Psoas muscle (tissue), 8 donors: ENCODE measurements at places on chromosomes 7 and 10. TPM values are rescaled to one million over a fixed set of nuclear protein-coding genes. Genes with fewer than 3 reads are reported as not detected.

The SUN3 gene
- total RNA-seq: 0.54 TPM

The LHFPL3 gene
- total RNA-seq: not detected

GRCh38 chr7:28362812-28363211 lies 49.5 kb upstream of the CREB5 start:
- no peak for DNase-seq

DNA sequence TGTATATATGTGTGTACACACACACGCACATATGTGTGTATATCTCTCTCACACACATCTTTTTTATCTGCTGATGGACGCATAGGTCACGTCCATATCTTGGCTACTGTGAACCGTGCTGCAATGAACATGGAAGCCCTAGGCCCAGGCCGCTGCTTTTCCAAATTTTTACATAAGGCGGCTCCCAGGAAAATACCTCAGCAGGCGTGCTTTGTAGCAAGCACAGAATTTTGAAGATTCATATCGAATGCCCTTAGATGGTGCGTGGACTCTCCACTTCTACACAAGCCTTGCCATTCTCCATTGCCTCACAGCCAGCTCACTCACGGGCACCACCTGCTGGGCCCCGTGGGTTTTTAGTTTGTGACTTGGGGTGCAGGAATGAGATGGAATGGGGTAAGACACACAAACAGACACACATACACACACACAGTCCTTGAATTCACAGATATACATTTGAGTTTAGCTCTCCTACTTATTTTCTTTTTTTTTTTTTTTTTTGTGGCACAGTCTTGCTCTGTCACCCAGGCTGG lies 57.9 kb upstream of the RNF32 start:
- DNase-seq: no peak

The OR2A1 gene
- not detected for total RNA-seq

The ZDHHC4 gene
- 60.1 TPM for total RNA-seq

DNA sequence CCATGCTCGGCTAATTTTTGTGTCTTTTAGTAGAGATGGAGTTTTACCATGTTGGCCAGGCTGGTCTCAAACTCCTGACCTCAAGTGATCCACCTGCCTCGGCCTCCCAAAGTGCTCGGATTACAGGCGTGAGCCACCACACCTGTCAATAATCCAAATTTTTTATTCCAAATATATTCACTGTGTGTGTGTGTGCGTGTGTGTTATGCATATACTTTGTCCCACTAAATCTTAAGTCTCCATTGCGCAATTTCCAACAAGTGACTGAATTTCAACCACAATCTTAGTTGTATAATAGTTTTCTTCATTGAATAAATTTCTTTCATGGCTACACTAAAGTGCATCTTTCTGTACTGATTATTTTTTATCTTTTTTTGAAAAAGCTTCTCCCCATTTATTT lies 2.7 kb downstream of the KRIT1 start:
- DNase-seq: no peak

The IFIT1B gene
- total RNA-seq: not detected

GRCh38 chr7:157409753-157410727 lies 73.2 kb downstream of the DNAJB6 start:
- DNase-seq: peak; percentile 32

- DNase-seq: no peak
These were observed 18.8 kb downstream of the NUDT1 start for GRCh38 chr7:2260820-2261219.

DNA sequence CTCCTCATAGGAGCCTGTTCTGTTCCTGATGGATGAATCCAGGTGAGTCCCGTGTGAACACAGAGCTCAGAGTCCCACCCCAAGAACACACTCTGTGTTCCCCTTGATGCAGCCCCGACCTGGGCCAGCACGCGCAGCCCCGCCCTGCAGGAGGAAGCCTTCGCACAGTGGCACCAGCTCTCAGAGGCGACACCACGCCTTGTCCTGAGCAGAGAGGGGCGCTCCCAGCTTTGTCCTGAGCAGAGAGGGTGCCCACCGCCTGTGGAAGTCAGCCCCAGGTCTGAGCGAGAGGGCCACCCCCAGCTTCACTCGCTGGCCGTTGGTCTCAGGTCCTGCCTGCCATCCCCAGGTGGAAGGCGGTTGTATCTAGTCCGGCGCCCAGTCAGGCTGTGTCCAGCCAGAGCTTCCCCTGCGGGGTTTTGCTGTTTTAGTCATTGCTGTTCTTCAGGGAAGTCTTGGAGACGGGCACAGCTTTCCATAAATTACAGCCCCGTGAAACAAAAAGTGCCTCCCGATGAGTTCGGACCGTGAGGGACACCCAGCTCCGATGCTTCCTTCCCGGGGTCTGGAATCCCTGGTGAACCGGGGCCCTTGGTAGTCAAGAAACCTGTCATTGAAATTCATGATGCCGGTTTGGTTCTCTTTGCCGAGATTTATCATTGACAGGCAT lies 43.6 kb downstream of the NKX6-2 start:
- DNase-seq: no peak

DNA sequence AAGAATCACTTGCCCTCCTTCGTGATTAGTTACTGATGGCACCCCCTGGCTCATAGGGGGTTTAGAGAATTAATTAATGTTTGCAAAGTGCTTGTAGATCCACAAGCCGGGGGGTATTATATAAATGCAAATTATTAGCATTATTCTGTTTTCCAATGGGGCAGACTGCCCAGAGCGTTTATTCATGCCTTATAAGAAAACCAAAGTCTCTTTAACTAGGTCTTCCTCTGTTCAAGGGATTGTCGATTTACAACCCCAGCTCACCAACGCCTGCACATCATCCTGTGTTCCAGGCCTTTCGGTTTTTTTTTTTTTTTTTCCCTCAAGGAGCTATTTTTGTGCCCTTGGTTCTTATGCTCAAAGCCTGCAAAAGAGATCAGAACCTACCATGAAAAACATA lies 630.7 kb downstream of the PARD3 start:
- no peak for DNase-seq

DNA sequence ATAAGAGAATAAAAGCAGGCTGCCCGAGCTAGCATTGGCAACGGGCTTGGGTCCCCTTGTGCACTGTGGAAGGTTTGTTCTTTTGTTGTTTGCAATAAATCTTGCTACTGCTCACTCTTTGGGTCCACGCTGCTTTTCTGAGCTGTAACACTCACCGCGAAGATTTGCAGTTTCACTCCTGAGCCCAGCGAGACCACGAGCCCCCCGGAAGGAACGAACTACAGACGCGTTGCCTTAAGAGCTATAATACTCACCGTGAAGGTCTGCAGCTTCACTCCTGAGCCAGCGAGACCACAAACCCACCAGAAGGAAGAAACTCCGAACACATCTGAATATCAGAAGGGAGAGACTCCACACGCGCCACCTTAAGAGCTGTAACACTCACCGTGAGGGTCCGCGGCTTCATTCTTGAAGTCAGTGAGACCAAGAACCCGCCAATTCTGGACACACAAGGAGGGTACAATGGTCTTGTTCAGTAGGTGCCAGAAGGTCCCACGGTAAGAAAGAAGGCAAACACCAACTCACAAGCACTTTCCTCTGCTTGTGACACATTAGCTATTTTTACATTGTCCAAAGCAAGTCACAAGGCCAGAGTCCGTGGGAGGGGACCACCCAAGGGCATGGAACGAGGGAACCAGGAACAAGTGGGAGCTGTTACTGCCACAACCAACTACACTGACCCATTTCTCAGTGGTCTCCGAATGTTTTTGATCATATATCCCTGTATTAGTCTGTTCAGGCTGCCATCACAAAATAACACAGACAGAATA lies 29.2 kb upstream of the CACUL1 start:
- no peak for DNase-seq

DNA sequence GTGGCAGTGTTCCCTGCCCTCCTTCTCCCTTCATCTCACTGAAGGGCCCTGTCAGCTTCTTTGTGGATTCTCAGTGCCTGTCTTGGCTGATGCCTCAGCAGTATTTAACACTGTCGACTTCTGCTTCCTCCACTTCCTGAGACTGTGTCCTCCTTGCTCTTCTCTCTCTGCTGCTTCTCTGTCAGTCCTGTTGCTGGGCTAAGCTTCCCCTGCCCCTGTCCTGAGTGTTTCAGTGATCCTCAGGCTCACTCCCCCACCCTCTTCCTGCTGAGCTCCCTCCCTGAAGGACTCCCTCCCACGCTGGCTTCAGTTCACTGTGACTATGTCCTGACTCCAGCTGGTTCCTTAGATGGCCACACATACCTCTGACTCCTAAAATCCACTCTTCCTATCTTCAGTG lies 64.9 kb downstream of the CREM start:
- DNase-seq: peak; percentile 22

- no peak for DNase-seq
These were observed 99.8 kb downstream of the TES start for GRCh38 chr7:116310141-116310540.

DNA sequence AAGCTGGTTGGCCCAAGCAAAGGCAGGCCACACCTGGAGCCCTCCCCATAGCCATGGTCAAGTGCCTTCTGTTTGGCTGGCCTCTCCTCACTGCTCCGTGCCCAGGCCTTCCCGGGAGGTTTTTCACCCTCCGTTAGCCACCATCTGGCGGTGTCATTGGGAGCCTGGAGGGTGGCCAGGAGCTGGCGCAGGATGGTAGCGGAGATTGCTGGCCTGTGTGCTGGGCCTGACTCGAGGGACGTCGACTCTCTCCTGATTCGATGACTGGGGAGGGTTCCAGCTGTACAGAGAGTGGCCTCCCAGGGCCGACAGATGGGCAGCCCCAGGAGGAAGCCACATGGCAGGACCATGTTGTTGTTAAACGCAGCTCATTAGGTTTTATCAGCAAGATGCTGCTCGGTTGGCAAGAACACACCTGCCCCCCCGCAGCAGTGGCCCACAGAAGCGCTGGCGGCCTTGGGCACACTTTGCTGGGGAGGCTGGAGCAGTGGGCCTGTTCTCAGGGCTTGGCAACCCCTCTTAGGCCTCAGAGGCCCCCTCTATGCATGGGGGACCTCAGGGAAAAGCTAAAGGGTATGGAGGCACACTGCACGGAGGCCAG lies 64.0 kb upstream of the CACUL1 start:
- DNase-seq: peak; percentile 56

DNA sequence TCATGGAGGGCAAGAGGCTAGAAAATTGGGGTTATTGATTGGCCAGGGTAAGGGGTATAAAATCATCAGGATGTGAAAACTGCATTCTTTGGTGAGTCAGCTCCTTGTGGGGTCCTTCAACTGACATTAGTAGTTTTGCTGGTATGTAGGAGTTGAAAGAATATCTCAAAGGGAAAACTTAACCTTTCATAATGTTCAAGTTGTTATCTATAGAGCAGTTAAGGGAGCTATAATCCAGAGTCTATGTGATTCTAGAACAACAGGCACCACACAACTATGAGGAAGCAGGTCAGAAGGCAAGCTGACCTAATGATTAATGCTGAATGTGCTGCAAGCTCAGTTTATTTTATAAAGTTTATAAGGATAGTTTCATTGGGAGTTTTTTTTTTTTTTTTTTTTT lies 13.7 kb downstream of the PRPS1L1 start:
- no peak for DNase-seq

DNA sequence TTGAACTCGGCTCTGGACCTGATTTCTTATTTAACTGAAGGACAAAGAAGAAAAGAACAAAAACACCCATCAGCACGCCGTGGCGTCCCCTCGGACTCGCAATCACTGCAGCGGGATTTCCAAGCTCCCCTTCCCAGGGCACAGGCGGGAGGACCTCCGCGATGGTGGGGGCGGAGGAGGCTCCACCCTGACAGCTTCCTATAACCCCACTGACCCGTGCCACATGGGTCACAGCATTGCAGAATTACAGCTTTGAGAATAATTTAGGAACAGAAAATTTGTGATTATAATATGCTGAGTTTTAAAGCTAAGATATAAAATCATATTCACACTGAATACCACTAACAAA lies 129.7 kb upstream of the SEC61G start:
- DNase-seq: peak; percentile 12

The GDF10 gene
- 0.19 TPM for total RNA-seq

The GOLGA7B gene
- 0.69 TPM for total RNA-seq

DNA sequence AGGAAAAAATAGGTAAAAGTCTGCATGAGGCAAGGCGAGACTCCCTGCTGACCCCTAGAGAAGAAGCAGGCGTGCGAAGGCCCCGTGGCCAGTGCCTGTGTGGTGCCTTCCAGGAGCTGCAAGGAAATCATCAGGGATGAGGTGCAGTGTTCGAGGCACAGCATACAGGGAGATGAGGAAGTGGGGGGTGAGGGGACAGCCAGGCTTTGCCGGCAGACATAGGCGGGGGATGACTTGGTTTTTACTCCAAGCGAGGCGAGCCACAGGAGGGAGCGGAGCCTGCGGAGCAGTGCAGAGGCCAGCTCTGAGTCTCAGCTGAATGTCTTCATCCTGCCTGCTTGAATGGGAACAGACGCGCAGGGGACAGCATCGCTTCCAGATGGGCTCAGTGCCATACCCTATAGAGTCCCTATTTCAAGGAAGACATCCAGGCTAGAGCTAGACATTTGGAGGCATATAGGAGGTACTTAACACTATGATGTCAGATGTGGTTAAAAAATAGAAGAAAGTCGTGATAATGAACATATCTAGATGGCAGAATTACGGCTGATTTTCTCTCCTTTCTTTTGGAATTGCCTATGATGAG lies 49.5 kb downstream of the TCERG1L start:
- no peak for DNase-seq

DNA sequence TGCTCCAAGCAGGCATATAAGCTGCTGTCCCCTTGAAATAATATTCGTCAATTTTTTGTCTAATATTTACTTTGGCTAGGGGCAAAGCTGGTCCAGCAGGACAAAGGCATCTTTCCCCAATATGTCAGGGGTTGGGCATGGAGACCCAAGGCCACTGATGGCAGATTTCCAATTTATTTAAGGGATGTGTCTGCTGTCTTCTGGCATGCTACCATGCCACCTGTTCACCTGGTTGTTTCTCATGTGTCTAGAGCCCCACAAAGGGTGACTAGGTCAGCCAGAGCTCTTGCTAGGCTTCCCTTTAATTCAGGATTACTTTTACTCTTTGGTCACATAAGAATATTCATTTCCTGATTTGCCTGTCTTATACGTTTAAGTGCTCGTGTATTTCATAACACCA lies 22.1 kb upstream of the SYPL1 start:
- DNase-seq: no peak

The NPFFR1 gene
- total RNA-seq: not detected

DNA sequence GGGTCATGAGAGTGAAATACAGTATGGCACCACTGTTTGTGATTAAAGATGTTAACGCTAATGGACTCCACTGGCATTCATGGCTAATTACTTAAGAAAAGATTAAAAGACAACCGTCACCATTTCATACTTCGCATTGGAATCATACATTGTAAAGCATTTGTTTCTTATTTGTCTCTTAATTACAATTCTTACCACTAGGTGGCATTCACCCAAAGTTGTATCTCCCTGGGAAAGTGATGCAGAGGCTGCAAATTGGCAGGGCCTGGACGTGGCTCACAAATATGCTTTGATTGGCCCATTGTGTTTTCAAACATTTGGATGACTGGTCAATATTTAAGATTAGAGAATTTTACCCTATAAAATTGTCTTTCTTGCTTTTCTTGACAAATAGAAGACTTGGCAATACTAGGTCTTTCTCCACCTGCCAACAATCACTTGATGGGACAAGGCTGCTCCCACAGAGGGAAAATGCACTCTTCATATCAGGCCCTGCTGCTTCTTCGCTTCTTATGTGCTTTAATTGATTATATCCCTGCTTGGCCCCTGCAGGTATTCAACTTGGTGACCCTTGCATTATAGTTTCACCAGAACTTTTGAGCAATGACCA lies 72.1 kb upstream of the STARD3NL start:
- no peak for DNase-seq

The MAGI2 gene
- total RNA-seq: 2.4 TPM
